Colonic mucosa (tissue), 4 donors: ENCODE measurements at places on chromosomes 7 and 10. TPM values are rescaled to one million over a fixed set of nuclear protein-coding genes. Genes with fewer than 3 reads are reported as not detected.

RBM20 gene
- 0.49 TPM for total RNA-seq

CYP2C19 gene
- total RNA-seq = 0.16 TPM

GRCh38 chr10:121952226-121952625 is 22.8 kb downstream of the NSMCE4A start:
- DNase-seq = no peak

- peak; percentile 82 for DNase-seq
These were observed 7.2 kb upstream of the SRI start for GRCh38 chr7:88226886-88227516.

EXOC4 gene
- 73.3 TPM for total RNA-seq

COBL gene
- 36.8 TPM for total RNA-seq

DNA sequence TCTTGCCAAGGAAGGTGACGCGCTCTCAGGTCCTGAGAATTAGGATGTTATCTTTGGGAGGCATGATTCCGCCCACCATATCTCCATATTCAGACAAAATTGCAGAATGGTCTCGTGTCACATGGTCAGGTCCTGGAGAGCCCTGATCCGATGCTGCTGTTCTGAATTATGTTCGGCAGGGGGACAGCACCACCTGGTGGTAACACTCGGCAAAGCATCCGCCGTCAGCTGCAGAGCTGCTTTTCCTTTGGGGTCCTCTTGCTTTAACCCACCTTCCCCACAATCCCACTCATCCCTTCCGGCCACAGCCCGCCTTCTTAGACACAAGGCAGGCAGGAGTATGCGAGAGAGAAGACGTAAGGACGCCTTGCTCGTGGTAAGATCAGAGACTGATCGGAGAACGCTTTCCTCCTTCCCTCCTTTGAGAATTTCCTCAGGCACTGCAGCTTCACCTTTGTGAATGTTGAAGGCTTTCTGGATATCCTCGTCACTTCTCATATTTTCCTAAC is 327.8 kb upstream of the C7orf33 start:
- DNase-seq = peak; percentile 66

EGR2 gene
- total RNA-seq = 0.20 TPM

DNA sequence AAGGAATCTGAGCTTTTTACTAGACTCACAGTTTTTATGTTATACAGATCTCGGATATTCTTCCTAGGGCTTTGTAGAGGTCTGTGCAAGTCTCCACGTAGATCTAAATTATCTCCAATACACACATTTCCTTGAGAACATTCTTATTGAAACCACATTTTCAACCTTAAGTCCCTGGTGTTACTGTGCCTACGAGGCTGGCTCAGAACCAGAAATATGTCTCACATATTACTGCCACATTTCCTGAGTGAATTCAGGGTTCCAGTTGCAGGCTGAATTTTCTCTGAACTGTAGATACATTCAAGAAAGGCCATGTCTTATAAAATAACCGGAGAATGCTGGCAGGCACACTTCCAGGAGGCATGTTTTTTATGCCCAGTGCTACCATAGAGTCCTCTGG is 46.5 kb downstream of the INHBA start:
- no peak for DNase-seq
